ENCODE measurements at places on chromosomes 16 and 17.

DNA sequence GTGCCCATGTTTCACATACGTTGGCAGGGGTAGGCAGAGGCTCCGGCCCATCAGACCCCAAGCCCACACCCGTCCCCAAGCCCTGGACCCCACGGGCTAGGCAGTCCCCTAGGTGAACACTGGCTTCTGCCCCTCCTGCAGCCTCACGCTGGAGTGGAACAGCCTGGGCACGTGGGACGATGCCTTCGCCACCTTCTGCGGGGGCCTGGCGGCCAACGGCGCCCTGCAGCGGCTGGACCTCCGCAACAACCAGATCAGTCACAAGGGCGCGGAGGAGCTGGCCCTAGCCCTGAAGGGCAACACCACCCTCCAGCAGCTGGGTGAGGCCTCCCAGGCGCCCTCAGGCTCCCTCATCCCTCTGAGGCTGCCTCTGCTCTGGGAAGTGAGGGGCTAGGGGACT is 1.8 kb downstream of the LRRC45 start:
- DNase-seq, result no peak

DNA sequence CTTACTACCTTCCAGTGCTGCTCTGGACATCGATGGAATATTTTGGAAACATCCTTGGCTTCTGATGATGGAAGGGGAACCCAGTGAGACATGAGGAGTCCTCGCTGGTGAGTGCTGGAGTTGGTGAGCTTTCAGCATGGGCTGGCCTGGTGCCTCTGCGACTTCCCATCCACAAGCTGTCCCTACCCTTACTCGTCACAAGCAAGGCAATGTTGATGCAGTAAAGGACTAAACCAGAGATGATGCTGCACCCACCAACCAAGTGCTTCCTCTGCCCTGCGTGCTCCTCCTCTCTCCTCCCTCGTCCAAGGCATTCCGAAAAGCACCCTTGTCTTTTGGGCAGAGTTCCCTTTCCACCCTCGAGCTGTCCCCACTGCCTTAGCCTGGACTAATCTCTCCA is 154.7 kb downstream of the GRIN2A start:
- no peak for DNase-seq

- DNase-seq, result no peak
Measured at GRCh38 chr17:69503711-69504110, 89.2 kb downstream of the MAP2K6 start.

DNA sequence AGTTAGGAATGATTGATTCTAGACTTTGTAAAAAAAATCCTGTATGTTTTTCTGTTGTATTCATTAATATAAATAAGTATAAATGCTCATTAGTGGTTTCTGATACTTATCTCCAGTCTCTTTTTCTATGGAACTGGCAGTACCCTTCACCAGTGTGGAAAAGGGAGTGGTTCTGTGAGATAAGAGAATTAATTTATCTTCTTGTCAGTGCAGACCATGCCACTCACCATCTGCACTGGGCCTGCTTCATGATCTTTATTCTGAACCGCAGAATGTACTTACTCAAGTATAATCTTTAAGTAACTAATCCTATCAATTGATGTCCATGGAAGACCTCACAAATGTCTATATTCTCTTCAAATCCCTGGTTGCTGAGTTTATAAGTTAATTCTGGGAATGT is 836.1 kb upstream of the CDH8 start:
- no peak for DNase-seq

DNA sequence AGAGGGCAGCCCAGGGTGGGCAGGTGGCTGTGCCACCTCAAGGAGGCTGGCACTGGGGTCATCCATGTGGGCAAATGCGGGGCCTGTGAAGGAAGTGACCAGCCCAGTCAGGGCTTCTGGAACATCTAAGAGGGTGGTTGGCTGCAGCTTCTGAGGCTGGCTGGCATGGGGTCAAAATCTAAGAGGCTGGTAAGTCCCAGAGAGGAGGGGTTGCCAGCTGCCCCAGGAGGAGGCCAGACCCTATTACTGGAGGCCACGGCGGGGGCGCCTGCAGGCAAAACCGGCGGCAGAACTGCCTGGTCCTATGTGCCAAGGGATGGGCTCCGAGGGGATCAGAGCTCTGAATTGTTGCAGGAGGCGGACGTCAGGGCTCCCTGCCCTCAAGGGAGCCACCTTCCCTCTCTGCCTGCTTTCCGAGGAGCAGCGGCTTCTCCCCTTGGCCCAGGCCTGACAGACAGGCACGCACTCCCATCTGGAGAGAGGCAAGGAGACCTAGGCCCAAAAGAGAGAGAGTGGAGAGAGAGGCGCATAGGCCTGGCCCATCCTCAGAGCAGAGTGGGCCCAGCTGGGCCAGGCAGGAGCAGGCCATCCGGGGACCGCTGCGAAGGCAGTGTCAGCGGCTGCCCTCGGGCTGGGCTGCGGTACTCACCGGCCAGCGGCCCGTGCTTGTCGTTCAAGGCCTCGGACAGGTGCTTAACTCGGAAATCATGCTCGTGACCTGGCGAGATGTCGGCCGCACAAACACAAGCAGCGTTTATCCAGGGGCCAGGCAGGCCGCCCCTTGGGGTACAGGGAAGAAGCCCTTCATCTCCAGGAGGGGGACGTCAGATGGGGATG is 10.9 kb downstream of the ZACN start:
- DNase-seq, result no peak

- no peak for DNase-seq
Measured at GRCh38 chr17:69468207-69468606, 53.7 kb downstream of the MAP2K6 start.

DNA sequence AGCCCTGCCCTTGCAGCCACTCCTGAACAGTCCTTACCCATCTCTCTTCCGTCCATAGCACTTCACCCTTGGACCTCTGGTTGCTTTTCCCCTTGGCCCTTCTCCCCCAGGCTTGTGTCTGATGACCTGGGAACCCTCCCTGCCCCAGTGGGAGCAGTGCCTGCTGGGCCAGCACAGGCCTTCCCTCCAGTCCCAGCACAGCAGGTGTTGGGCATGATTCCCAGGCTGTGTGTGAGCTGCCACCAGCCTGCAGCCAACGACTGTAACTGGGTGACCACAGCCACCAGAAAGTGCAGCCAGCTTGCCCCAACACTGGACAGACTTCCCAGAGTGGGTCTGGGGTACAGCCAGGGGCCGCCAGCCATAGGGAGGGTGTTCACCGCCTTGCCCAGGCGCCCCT is 30.0 kb downstream of the CRAMP1 start:
- DNase-seq, result no peak

GRCh38 chr17:10198509-10199249 is at the start of gene GAS7:
Gene GAS7 (minus strand): TSS chr17:10198606.
- DNase-seq, result no peak

DNA sequence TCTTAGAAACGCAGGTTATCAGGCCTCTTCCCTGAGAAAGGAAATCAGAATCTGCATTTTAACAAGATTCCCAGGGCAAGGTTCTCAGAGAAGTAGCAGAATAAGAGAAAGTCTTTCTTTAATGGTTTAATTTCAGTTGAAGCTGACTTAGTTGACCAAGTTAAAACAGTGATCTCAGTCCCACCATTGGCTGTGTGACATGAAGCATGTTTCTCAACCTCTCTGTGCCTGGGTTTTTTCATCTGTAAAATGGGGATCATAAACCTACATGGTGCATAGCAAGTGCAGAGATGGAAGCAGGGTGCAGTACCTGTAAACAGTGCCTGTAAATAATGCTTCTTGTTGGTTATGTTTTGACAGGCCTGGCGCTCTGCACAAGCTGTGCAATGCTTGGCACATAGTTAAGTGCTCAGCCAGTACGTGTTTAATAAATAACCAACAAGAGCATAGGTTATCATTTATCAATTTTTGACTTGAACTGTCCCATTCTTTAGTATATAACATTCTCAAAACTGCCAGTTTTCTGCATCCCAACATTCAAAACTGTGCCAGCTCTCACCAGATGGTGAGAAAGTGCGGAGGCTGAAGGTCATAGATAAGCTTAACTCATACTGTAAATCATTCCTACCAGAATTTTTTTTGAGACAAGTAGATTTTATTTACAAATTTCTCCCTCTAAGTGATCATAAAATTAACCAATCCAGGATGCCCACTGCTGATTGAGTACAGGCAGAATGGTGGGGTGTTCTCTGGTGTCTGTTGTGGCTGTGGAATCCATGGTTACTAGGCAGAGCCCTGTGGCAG is 6.9 kb downstream of the C17orf67 start:
- no peak for DNase-seq

DNA sequence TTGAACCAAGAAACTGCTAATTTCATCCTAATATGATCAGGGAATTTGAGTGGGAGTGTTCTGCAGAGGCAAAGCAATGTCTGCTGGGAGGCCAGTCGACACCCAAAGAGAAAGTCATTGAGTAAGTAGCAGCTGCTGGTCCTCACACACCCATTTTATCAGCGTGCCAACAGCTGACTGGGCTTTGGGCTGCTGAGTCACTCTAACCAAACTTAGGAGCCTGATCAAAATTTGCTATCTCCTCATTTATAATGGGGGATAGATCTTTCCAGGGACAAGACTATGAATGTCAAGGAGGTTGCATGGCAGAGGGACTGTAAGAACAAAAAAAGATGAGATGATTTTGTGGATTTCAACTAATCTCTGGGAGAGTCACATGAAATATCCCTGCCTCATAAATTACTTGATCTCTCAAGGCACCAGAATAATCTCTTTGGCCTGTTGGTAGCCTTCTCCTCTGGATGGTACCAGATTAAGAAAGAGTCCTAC is 32.9 kb downstream of the CPSF4L start:
- no peak for DNase-seq

GRCh38 chr16:58428621-58429542 is 36.6 kb downstream of the GINS3 start:
- no peak for DNase-seq

DNA sequence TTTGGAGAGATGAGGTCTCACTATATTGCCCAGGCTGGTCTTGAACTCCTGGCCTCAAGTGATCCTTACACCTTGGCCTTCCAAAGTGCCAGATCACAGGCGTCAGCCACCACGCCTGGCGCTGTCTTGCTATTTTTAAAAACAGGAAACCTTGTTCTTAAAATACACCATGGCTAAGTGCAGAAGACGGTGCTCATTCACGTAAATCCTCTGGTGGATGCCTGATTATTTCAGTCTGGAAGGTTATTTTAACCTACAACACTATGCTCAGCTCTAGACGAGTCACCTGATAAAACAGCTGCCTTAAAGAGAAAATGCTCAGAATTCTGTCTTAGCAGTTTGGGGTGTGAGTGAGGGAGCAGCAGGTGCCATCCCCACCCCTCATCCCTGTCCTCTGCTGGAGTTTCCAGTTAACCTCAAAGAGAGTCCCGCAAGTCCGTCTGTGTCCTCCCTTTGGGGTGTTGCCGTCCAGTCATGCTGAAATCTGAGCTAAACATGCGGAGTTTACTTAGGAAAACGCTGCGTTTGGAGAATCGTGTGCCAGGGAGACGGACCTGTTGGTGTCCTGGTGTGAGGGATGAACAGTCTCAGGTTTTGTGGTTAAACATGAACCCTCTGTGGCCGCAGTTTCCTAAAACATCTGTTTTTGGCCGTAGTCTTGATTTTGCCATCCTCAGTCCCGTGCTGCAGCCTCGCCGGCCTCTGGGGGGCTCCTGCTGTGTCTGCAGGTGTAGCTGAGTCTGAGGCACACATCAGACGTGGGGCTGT is 17.1 kb downstream of the SPG7 start:
- no peak for DNase-seq

DNA sequence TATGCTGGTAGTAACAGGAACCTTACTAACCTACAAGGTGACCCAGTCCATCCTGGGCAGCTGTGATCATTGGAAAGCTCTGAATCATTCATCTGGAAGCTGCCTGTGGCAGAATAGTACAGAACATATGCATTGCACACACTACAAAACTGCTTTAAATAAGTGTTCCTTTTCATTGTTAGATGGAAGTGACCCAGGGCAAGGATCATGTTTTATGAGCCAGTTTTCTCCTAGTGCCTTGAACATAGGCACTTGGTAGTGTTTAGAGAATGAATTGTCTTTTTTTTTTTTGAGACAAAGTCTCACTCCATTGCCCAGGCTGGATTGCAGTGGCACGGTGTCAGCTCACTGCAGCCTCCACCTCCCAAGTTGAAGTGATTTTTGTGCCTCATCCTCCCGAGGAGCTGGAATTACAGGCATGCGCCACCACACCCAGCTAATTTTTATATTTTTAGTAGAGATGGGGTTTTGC is 55.4 kb downstream of the TENT4B start:
- DNase-seq, result no peak

GRCh38 chr17:29577385-29578211 is 9.1 kb downstream of the TP53I13 start:
- DNase-seq, result no peak

GRCh38 chr17:77645072-77646045 is 313.1 kb upstream of the TNRC6C start:
- peak; percentile 20 for DNase-seq

DNA sequence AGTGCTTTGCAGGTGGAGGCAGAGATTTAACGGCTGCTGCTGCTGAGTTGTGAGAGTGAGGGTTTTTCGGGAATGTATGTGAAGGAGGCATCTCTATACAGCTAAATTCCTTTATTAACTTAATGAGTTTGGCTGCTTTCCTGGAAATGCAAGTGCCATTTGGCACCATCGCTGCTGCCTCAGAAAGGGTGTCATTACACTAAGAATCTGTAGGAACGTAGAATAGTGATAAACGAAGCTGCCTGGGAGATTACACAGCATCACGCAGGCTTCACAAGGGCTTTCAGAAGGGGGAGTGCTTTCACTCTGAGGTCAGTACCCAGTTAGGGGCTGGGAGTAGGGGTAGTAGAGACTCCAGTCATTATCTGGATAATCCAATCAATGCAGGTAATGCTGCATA is 14.1 kb upstream of the NLRP1 start:
- no peak for DNase-seq

GRCh38 chr17:55248077-55248476 is 16.7 kb upstream of the HLF start:
- DNase-seq, result no peak

DNA sequence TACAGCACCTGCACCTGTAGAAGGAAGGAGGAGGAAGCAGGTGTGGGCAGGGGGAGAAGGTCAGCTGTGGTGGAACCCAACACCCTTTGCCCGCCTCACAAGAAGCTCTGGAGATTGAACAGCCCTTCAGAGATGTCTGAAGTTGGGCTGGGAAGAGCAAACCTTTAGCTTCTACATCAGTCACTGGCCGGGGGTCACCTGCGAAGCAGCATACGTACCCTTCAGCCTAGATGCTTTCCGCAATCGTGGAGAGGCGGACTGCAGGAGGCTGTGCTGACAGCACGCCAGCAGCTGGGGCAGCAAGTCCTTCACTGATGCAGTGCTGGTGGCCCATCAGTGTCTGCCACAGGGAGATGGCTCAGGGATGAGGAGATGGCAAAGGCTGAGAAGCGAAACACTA is 5.2 kb upstream of the HS3ST3B1 start:
- DNase-seq, result no peak

DNA sequence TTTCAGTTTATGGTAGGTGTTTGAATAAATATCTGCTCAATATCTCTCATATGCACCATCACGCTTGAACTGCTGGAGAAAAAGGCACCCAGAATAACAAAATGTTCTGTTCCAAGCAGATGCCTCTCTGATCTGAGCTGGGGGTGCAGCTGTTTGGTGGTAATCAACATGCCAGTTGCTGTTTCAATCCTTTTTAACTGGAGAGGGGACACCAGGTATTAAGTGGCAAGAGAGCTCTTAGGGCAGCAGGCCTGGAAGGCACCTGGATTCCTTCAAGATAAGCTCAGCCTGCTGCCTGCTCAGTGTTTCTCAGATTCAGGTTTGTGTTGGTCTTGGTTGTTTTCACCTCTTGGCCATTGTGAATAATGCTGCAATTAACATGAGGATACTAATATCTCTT is 27.2 kb upstream of the VAT1L start:
- no peak for DNase-seq
